ENCODE measurements at places on chromosomes 16 and 17. TPM values are rescaled to one million over a fixed set of nuclear protein-coding genes. Genes with fewer than 3 reads are reported as not detected.

GPR139 gene
- total RNA-seq, result not detected

CSF3 gene
- not detected for total RNA-seq

SPATA2L gene
- 31.9 TPM for total RNA-seq

RAB11FIP3 gene
- total RNA-seq, result 34.3 TPM

ADGRG1 gene
- 200 TPM for total RNA-seq

CD300LB gene
- not detected for total RNA-seq

JPH3 gene
- 1.1 TPM for total RNA-seq
